ENCODE measurements at places on chromosomes 11 and 22.

- DNase-seq: no peak
Measured at GRCh38 chr11:84157639-84158038, 871.5 kb upstream of the CCDC90B start.

DNA sequence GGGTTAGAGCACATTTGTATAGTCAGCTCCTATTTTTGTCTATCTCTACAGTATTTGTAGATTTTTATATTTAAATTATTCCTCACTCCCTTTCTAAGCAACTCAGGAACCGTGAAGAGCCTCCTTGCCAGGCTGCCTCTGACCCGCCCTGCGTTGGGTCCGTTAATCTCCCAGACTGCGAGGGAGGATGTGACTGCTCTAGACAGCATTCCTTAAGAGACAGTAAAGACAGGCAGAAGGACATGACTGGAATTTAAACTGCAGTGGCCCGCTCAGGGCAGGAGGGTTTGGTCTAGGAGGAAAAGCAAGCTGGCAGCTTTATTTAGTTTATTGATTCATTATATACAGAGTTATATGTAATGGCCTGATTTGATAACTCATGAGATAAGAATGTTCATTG is 413.7 kb downstream of the TMEM135 start:
- no peak for DNase-seq

GRCh38 chr11:100575860-100576717 is 111.0 kb upstream of the ARHGAP42 start:
- no peak for DNase-seq

DNA sequence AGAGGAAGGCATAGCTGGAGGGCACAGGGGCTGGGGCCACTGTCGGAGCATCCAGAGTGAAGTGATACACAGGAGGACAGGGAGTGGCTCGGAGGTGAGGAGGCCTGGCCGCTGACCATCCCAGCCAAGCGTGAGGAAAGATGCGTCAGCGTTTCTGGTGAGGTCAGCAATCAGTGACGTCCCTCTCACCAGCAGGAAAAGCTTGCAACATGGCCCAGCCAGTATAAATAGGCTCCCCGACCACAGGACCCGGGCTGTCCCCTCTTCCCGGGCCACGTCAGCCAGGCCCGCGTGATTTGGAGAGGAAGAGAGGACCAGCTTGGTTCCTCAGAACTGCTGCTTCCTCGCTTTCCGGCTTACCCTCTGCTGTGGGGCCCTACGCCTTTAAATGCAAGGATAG is 4.2 kb upstream of the OSM start:
- no peak for DNase-seq

- no peak for DNase-seq
Measured at GRCh38 chr11:17230867-17231851, 23.4 kb upstream of the PIK3C2A start.

GRCh38 chr22:50473855-50474671 is 772 bp downstream of the SBF1 start:
- DNase-seq: peak; percentile 13

- DNase-seq: no peak
Measured at GRCh38 chr22:34879001-34879400, 187.0 kb upstream of the ISX start.

DNA sequence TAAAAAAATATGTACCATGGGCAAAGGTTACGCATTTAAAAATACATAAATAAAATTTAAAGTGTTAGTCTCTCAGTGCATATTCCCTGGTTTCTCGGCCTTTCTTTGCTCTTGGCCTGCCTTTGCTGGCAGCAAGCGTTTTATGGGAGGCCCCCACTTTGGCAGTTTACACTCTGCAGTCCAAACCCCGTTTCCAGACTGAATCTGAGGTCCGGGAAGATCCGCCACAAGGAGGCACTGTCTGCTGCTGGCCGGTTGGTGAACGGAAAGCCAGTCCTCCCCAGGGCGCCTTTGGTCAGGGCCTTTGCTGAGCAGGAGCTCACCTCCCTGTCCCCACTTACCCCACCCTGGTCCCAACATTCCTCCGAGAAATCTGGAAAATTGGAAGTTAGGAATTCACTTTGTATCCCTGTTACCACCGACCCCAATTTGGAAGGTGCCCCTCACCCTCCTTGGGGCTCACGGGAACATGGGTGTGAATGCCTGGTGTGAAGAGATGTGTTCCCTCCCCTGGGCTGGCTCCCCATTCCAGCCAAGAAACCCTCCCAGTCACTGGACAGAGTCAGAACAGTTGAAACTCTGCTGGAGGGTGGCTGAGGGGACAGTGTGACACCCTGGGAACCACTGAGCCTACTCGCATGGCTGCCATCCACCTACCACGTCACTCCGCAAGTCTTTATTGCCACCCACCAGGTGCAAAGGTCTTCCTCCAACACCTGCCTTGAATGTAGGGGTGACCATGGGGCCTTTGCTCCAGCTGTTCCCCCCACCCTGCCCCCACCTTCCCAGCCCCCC is 9.4 kb upstream of the SF1 start:
- no peak for DNase-seq

GRCh38 chr11:86663291-86663690 is 9.1 kb downstream of the ME3 start:
- DNase-seq: no peak

GRCh38 chr22:45777046-45777851 is 105.6 kb downstream of the ATXN10 start:
- peak; percentile 52 for DNase-seq

DNA sequence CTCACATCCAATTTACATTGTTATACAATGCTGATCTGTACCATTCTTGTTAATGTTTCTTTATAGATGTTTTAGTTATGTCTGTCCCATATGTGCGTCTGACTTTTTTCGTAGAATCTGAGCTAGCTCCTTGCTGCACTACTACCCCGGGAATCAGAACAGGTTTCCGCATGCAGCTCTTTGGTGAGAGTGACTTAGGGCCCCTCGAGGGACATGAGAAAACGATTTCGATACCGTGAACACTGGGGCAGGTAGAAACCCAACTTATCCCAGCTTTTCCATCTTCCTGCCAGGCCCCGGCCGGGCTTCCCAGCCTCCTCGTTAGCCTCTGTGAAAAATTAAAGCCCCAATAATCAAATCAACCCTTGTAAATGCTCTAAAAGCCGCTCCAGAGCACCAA is 23.4 kb upstream of the PKNOX2 start:
- DNase-seq: no peak

- DNase-seq: no peak
Measured at GRCh38 chr11:33344611-33345010, 87.4 kb downstream of the HIPK3 start.

DNA sequence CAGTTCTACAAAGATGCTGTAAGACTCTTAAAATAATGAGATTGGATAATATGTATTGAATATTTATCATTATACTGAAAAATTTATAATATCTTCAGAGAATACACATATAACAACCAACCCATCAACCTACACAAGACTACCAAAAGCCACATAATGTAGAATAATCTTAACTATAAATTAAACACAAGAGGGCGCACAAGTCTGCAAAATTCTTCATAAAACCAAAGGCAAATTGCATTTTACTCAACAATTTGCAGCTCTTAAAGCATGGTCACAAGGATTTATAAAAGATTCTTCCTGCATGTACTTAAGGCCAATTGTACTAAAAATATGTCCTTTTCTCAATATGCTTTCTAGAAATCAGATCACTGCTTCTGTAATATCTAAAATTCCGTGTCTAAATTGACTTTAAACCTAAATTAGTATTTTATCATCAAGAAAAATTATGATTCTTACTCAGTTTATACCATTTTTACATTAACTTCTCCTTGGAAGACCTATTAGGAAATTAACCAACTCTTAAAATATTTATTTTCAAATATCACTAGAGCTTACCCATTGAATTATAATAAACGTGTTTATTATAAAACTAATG is 79.0 kb downstream of the TTC28 start:
- DNase-seq: peak; percentile 19

- DNase-seq: no peak
Measured at GRCh38 chr11:100681064-100681502, 6.0 kb upstream of the ARHGAP42 start.

DNA sequence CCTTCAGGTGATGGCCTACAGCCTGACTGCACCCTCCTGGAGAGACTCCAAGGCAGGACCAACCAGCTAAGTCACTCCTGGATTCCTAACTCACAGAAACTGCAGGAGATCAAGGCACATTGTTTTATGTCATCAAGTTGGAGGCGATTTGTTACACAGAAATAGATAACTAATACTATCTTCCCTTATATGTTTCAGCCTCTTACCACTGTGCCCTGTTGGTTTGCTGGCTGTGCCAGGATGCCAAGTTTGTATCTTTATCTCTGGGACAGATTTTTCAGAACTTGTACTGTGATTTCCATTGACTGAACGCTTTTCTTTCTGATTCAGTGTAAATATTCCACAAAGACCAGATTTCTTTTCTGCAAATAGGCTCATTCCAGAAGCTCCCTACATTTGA is 76.2 kb upstream of the OPCML start:
- no peak for DNase-seq

DNA sequence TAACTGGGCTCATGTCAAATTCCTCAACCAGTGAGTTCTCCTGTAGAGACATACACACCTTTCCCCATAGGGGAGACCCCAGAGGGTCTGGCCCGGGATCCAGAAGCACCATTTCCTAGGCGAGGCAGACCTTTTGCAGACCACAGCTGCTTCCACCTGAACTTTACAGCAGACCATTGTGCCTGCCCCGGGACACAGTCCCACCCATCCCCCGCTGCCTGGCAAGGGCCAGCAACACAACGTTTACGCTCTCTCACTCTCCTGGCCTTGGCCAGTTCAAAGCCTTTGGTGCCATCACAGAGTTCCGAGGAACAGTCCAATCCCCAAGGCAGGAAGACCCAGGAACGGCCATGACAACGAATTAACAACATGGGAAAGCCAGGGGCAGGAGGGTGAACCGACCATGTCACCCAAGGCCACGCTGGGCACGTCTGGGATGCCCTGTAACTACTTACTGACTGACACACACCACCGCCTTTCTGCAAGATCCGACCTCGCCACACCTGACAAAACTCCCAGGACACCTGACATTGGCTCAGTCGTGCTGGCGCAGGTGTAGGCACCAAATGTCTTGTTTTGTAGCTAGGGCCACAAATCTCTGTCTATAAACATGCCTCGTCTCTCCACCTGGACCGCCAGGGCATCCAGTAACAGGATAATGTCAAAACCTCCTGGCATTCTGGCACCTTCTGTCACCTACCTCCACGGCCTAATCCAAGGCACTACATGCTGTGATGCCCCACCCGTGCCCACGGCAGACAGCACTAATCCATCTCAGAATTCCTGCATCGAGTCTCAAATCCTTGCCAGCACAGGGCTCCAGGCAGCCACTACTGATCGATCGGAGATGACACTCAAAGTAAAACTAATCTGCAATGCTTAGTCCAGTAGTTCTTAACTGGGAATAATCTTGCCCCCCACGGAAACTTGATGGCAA is 51.3 kb downstream of the MYH9 start:
- DNase-seq: no peak
